GM10248 (cell line): ENCODE measurements at places on chromosomes 5 and 9.

DNA sequence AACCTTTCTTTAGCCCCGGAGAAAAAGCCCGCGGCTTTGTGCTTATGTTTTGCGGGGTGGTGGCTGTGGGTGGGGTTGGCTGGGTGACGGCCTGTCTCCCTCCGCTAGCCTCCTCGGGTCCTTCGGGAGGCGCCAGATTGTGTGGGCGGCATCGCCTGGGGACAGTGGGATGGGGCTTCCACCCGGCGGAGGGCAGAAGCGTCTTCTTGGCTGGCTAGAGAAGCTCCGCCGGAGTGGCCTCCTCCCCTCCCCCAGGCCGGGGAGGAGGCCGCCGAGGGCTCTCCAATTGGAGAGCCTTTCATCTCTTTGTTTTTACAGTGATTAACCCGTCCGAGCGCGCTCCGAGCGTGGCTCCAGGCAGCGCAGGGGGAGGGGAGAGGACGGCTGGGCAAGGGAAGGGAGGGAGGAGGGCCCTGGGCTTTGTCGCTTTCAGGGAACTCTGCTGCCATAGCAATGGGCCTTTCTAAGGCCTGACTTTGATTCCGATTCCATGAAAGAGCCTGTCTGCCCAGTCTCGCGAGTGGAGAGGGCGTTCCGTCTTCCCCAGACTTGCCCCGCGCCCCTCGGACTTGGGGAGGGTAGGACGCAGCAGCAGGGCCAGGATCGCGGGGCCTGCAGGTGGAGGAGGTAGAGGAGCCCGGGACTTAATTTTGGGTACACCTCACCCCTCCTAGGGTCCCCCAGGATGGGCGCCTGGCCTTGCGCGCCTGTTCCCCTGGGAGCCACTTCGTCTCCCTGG lies 36.7 kb upstream of the TIFAB start:
- no peak for DNase-seq

GRCh38 chr5:107523029-107523680 lies 147.6 kb downstream of the EFNA5 start:
- DNase-seq, result no peak

DNA sequence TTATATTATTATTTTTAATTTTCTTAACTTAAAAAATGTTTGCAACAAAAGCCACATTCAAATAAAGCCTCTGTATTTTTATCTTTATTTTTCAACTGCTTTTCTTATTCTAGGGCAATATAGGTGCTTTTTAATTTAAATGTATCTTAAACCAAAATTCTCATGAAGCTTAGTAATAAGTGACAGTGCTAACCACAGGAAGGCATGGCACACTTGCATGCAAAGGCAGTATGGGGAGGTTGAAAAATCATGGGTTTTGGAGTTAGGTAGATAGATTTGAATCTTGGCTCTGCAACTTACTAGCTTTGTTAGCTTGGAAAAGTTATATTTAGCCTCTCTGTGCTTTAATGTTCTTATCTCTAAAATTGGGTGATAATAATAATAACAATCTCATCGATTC lies 458.0 kb downstream of the DMAC1 start:
- DNase-seq, result no peak

DNA sequence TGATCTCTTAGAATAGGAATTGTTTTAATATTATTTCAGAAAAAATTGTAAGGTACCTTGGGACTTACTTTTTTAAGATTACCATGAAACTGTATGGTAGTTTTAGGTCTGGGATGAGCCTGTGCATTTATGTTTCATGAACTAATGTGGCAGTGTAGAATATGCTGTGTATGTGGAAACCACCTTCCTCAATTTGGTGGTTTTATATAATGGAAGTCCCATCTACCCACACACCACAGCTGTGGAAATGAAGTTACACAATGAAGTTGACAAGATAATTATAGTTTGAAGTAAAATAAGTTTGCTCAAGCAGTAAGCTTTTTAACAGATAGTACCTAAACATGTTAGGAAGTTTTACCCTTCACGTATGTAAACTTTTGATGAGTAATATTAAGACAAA lies 24.4 kb downstream of the WDR36 start:
- DNase-seq, result no peak

GRCh38 chr9:32716425-32716824 lies 66.9 kb upstream of the TMEM215 start:
- DNase-seq, result no peak

DNA sequence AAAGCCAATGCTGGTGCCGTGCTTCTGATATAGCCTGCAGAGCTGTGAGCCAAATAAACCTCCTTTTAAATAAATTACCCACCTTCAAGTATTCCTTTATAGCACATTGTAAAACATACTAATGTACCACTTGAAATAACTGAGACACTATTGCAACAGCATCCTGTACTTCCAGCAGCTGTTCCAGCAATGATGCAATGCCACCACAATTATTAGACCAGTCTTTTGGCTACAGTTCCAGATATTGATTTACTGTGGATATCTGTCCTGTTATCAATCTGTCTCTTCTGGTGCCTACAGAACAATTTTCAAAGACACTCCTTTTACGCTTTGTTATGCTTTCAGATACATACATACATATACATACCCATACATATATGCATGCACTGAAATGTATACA lies 567.9 kb downstream of the TAF11L14 start:
- DNase-seq, result no peak

DNA sequence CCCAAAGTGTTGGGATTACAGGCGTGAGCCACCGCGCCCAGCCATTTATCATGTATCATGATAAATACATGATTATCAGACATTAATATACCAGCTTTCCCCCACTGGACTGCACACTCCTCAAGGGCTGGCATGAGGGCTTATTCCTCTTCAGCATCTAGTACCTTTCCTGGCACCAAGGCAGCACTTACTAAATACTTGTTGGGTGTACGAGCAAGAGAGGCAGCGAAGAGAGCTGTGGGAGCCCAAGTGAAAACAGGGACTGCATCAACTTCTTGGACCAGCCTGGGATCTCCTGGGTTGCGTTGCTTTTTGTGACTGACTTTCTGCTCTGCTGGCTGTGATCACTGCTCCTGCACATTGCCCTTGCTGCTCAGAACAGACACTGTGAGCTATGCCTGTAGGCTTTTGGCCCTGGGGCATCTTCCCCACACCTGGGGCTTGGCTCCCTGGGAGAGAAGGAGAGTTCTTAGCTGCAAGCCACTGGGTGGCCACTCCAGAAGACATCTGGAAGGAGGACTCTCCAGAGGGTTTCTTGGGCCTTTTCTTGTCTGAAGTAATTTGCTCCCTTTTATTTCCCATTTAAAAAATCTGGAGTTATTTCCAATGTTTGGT lies 224.3 kb downstream of the NR3C1 start:
- DNase-seq, result no peak

GRCh38 chr9:106648799-106649198 lies 214.2 kb upstream of the ZNF462 start:
- no peak for DNase-seq

GRCh38 chr5:152855441-152855840 lies 450.4 kb upstream of the NMUR2 start:
- DNase-seq, result no peak

DNA sequence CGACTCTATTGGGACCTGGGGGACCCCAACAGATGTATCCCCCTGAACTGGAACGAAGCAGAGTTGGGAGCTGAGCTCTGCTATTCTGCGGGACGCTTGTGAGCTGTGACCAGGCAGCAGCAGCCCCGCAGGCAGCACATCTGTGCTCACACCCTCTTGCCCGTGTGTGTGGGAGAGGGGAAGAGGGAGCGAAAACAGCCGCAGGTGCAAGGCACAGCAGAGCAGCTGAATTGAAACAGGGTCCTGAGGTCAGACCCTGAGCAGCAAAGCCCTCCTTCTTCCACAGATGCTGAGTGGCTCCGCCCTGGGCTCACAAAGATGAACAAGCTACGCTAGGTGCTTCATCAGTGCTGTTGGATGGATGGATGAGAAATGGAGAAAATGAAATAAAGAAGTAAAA lies 198.7 kb downstream of the HSPA4 start:
- no peak for DNase-seq

- DNase-seq, result no peak
Measured at GRCh38 chr9:124839612-124840299, 13.5 kb upstream of the WDR38 start.

GRCh38 chr5:58731641-58732040 lies 148.8 kb downstream of the RAB3C start:
- DNase-seq, result no peak

DNA sequence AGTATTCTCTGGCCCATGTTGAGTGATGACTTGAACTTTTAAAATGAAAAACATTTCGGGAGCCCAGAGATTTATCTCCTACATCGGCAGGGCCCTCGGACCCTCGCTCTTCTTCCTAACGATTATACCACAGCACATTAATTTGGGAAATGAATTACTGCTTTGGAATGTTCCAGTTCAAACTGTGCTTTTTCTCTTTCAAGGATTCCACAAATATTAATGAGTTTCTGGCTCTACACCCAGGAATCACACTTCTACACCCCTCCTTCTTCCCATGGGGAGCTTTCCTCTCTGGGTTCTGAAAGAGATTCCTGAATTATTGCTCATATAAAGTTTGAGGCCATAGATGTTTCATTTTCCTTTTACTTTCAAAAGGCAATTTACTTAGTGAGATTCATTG lies 41.2 kb downstream of the NSG2 start:
- DNase-seq, result no peak

GRCh38 chr5:64900618-64901017 lies 131.9 kb downstream of the CWC27 start:
- DNase-seq, result no peak

GRCh38 chr9:102497709-102498108 lies 497.4 kb upstream of the CYLC2 start:
- DNase-seq, result no peak

DNA sequence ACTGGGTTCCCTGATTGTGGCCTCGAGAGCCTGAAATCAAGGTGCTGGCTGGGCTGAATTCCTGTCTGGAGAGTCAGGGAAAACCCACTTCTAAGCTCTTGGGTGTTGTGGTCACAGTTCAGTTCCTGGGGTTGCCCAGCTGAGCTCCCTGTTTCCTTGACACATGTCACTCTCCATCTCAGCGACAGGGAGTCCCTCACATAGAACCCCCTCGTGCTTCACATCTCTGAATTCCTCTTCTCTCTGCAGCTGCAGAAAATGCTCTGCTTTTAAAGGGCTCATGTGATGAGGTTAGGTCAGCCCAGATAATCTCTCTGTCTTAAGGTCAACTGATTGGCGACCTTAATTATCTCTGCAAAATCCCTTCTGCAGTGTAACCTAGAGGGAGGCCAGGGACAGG lies 53.5 kb upstream of the NFIL3 start:
- no peak for DNase-seq

GRCh38 chr9:124721109-124721906 lies 49.8 kb downstream of the NR6A1 start:
- DNase-seq, result no peak
